ENCODE measurements at places on chromosomes 4 and X.
A peak's percentile ranks its signal among the peaks of the same experiment; 100 is the strongest.

GRCh38 chr4:47373709-47374108 is 89.8 kb downstream of the COMMD8 start:
- DNase-seq: no peak

DNA sequence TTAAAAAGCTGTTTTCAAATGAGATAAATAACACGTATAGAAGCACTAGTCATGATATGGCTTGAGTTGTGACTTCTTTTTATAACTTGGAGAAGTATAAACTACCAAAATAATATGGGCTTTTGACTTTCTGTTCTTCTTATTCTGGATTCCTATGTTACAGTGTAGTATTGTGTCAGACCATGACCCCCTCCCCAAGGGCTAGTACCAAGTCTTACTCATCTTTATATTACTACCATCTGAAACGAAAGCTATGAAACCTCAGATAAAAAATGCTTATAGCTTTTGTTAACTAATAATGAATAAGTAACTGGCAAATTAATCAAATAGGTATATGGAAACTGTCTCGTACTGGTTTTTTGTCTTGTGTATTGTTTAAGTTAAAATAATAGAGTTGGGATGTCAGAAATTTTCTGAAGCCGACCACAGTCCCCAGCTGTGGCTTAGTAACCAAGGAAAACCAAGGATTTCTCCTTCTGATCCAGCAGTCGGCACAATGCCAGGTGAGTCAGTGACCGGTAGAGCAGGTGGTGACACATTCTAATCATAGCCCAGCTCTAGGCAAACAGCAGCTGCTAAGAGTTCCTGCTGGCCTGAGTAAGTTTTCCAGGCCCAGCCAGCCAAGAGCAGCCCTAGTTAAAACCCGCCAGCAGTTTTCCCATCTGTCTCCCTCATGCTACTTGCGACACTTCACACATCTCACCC is 163.3 kb upstream of the PRDX4 start:
- DNase-seq: no peak

- no peak for DNase-seq
Measured at GRCh38 chr4:53788621-53789020, 197.3 kb upstream of the LNX1 start.

DNA sequence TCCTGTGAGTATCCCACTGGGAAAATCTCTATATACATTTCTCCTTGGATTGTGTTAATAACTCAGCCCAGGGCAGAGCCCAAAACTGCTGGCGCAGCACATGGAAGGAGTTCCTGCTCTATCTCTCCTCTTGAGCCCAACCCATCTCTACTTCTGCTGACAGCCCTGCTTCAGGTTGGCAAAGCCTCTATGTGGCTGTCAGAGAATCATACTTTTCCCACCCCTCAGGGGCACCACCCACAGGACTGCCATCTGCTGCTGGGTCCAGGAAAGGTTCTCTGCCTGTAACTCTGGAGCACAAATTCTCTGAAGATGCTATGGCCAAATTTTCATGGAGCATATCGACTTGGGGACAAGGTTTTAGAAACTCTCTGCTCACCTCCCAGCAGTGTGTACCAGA is 278.5 kb upstream of the EMCN start:
- no peak for DNase-seq

- no peak for DNase-seq
Measured at GRCh38 chrX:13463608-13464007, 105.8 kb upstream of the EGFL6 start.

DNA sequence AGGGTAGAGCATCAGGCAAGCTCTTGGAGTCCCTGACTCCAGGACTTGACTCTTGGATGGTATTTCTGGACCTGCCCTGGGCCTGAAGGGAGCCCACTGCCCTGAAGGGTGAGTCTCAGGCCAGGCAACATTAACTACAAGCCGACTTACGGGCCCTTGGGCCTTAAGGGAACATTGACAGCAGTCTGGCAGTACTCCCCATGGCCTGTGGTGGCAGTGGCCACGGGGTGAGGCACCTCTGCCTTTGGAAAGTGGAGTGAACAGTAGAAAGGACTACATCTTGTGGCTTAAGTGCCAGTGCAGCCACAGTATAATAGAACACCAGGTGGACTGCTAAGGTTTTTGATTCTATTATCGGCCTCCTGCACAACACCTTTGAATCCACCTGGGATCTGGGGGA is 36.3 kb downstream of the SH3BGRL start:
- DNase-seq: no peak

- no peak for DNase-seq
Measured at GRCh38 chr4:110860901-110861300, 238.0 kb upstream of the PITX2 start.

DNA sequence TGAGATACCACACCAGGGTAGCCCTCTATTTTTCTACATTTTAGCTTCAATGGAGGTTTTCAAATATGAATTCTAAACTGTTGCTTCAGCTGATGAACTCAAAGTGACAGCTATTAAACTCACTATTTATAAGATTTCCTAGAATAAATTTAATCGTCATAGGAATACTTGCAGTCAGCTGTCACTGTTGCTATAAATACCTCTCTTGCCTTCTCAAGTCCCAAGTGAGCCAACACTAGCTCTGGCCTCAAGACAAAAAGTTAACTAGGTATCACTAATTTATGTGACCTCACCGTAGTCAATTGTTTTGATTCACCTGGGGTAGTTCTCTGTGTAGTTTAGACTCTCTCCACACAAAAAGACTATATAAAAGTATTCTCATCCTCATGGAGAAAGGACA is 34.3 kb upstream of the PROM1 start:
- no peak for DNase-seq

DNA sequence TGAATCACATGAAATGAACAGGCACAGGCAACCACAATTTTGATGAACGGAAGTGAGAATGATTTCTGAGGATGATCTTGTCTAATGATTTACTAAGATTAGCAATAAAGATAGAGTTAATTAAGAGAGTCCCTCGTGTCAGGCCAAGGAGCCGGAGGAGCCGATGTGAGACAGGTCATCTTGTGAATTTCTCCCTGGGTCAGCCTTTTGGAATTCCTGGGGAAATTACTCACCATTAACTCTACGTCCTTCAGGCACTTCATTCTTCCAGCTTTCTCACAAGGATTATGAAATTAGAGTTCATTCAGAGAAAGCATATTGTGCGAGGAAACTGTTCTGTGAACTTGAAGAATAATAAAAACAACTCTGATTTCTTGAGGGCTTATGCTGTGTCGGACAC is 86.7 kb downstream of the PSAPL1 start:
- no peak for DNase-seq

DNA sequence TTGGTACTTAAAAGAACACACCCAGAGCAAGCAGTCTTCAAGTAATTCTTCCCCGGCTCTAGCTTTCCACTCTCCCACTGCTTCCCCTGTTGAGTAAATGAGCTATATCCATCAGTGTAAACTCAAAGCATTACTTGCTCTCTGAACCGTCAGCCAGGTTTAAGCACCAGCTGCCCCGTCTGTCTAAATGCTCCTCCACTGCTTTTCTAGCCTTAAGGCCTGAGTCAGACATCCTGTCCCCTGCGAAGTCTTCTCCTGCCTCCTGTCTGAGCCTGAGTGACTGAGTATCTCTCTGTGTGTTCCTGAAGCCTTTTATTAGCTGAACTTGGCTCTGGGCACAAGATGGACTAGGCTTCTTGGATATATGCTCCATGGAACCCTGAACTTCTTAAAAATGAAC is 205.1 kb downstream of the STK32B start:
- DNase-seq: no peak

DNA sequence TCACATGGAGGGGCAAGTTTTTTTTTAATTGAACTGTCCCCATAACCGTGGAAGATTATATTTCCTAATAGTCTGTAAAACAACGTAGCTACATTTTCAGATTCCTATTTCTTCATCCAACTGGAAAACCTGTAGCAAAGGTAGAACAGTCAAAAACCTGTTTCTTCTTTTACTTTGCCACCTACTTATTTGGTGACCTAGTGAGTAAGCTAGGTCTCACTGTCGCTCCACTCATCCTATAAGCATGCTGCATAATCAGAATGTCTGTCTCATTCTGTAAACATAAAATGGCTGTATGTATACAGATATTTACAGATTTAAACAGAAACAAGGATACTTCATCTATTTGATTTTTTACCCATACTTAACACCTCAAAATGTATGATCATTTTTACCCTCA is 20.4 kb downstream of the MAML3 start:
- no peak for DNase-seq

DNA sequence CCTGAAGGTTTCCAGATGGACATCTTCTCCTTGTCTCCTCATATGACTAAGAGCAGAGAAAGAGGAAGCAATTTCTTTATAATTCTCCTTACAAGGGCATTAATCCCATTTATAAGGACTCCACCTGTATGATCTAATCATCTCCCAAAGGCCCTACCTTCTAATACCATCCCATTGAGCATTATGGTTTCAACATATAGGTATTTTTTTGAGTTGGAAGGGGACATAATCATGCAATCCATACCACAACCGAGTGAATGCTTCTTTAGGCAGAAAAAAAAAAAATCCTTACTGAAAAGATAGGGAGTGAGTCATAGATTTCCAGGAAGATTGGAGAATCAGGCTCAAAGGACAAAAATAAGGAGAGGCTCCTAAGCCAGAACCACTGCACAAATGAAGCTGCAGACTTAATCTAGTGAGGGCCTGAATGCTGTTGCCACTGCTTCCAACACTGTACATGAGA is 312.5 kb upstream of the HS3ST1 start:
- DNase-seq: no peak

GRCh38 chr4:112378858-112379257 is 81.7 kb downstream of the ALPK1 start:
- no peak for DNase-seq

- no peak for DNase-seq
Measured at GRCh38 chrX:130482871-130483270, 81.1 kb downstream of the RBMX2 start.

DNA sequence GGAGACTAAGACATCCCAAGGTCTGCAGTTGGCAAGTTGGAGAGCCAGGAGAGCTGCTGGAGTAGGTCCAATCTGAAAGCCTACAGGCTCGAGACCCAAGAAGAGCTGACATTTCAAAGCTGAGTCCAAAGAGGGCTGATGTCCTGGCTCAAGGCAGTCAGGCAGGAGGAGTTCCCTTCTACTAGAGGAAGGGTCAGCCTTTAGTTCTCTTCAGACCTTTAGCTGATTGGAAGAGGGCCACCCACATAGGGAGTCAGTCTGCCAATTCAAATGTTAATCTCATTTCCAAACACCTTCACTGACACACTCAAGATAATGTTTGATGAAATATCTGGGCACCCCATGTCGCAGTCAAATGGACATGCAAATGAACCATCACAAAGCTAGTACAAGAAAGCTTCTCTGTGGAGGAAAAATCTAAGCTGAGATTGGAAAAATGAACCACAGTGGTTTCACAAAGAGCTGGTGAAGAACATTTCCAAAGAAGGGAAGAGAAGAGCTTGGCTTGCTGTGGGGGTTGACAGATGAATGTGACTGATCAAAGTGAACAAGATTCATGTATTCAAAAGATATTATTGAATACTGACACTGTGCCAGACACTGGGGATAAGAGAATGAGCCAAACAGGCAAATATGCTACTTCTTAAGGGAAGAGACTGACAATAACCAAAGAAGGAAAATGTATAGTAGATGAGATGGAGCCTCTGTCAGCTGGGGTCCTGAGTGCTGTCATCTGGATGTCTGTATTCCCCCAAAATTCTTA is 61.2 kb downstream of the STK32B start:
- DNase-seq: no peak

- DNase-seq: no peak
Measured at GRCh38 chr4:3777669-3778068, 11.5 kb downstream of the ADRA2C start.

GRCh38 chrX:20352935-20353336 is 86.2 kb upstream of the RPS6KA3 start:
- peak; percentile 62 for DNase-seq

DNA sequence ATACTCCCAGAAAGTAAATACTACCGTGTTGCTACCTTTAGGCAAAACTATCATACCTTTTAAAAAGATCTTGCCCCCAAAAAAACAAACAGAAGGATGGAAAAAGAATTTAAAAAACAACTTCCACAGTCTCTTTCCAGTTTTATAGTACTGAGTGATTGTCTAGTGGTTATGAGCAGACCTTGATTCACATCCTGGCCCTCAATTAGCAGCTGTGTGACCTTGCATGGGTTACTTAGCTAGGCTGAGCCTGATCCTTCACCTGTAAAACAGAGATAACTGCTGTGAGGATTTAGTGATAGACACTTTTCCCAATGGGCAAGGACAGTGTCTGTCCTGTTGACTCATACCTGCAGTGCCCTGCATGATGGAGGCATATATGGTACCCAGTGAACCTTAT is 49.0 kb downstream of the SMAD1 start:
- no peak for DNase-seq

DNA sequence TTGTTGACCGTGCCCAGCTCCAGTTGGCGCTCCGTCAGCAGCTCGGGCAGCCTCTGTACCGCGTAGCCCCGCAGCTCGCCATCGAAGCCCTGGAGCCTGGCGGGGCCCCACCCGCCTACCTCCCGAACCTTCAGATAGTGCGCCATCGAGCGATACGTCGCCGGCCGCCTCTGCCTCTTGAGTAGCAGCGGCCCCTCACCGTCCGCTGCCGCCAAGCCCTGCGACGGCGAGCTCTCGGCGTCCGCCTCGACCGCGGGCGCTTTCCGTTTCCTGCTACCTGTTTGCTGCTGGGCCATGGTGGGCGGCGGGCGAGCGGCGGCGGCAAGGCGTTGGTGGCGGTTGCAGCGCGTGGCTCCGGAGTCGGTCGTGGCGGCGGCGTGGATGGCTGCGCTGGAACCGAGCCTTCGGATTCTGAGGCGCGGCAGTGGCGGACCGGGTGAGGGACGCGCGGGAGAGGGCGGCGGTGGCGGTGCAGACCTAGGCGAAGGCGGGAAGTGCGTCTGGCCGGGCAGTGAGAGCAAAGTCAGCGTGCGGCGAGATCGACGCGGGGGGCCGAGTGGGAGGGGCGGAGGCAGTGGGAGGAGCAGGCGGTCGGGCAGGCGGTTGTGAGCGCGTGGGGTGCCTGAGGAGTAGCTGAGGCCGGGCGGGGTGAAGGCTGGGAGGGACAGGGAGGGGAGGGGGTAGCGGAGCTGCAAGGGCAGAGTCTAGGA is at the start of gene DCAF12L1:
Gene DCAF12L1 (minus strand): TSS at position 502 of the 710 bp plus-strand sequence. CDS start 206 bp downstream, at position 296.
- DNase-seq: no peak

DNA sequence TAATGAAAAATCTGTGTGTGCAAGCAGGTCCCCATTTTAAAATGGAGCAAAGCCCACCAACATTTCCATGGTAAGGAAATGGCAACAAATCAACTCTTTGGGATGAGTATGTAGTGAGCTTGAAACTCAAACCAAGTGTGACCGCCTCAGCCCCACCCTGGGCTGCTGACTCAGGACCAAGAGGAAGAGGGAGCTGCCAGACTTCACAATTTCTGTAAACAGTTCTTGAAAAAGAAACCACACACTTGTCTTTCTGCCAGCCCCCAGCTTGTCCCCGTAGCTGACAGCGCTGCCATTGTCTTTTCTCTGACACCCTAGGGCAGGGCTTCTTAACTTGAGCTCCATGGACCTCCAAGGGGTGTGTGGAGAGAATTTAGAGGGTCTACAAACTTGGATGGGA is 10.3 kb downstream of the RTL5 start:
- DNase-seq: peak; percentile 42

GRCh38 chrX:106246511-106246910 is 78.4 kb downstream of the PWWP3B start:
- DNase-seq: no peak

All from activated CD4-positive, alpha-beta T cell treated with anti-CD3 and anti-CD28 coated beads, Interleukin-2, amount 50 U/mL, for 16 hours (primary cell).